ENCODE measurements at places on chromosomes 2 and 18.

GRCh38 chr2:232891621-232892071, 21.6 kb downstream of the SNORC start:
- DNase-seq, result no peak

DNA sequence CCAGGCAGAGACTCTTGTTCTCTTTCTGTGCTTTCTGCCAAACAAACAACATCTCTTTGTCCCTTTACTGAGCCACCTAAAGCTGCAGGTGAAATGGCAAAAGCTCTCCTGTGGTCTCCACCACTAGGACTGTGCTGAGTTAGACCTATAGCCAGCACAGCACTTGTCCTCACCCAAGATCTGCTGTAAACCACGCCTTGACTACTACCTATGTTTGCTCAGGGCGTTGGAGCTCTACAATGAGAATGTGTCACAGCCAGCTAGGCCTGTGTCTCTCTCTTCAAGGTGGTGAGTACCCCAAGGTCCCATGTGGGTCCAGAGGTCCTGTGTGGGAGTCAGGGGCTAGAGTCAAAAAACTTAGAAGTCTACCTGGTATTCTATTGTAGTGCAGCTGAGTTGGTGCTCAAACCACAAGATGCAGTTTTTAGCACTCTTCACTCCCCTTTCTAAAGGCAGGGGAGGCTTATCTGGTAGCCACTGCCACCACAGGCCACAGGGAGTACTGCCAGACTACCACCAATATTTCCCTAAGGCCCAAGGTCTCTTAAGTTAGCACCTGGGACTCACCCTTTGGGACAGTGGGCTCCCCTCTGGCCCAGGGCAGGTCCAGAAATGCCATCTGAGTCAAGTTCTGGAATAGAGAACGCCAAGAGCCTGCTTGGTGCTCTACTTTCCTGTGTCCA, 96.8 kb upstream of the RPRM start:
- no peak for DNase-seq

DNA sequence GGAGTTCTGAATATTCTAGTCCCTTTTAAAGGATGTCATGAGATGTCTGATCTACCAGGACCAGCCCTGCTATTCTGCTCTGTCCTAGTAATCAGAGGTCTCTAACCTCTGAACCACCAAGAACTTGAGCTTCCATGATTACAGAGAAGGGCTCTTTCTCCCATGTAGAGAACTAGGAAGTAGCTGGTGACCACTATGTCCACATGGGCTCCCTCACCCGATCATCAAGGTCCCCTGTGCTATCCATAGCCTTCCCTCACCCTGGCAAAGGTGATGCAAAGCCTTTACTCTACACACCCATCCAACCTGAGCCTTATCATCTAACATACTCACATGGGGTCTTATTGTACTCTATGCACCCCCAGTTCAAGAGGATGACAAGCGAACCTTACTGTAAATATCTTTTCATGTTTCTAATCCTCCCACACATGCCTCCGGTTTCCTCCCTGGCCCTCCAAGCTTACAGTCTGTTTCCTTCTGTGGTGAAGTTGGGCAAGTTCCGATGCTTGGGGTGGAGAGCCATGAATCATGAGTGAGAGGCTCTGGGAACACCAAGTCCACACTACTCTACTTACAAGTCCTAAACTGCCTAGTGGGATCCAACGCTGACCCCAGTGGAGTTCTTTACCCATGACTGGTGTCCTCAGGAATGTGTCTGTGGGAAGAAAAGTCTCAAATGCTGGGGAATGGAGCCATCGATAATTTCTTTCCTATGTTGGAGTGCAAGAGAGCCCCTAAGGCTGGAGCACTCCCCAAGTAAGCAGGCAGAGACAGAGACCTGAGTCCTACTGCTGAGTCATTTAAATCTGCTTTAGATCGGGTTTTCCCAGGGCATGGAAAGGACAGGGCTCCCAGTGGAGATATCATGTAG, 73.3 kb upstream of the KLF7 start:
- DNase-seq, result no peak

- no peak for DNase-seq
These were observed 109.2 kb downstream of the TMEM18 start for GRCh38 chr2:567865-568638.

GRCh38 chr2:209771474-209772289, at the start of gene UNC80:
Gene UNC80 (plus strand): TSS chr2:209771832. CDS start chr2:209772073, 241 bp downstream.
- no peak for DNase-seq

Data from stimulated activated CD4-positive, alpha-beta T cell treated with anti-CD3 and anti-CD28 coated beads, Interleukin-15, amount 100 ng/mL, for 1 hour (primary cell).